ENCODE measurements at places on chromosomes 4 and X.
A peak's percentile ranks its signal among the peaks of the same experiment; 100 is the strongest.

DNA sequence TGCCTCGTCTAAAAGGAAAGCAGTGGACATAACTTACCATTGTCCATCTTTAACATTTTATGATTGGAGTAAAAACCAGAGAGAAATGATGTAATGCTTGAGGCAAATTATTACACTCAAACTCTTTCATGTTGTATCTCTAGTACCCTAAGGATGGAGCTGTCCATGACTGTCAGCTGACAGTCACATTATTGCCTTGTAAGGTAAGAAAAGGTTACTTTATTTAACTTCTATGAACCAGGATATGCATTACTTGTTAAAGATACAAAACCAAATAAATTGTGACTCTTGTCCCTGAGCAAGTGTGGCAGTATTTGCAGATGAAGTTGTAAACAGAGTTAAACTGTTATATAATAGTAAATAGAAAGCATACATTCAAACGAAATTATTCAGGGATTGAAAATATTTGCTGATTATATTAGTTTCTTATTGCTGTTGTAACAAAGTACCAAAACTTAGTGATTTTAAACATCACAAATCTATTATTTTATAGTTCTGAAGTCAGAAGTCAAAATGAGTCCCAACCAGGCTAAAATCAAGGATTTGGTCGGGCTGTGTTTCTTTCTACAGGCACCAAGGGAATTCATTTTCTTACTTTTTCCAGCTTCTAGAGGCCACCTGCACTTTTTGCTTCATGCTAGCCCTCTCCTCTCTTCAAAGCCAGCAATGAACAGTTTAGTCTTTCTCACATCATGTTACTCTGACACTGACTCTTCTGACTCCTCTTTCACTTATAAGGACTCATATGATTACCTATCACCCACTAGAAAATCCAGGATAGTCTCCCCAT lies 113.8 kb downstream of the CEP44 start:
- DNase-seq, result no peak

GRCh38 chr4:27763830-27764525 lies 903.3 kb downstream of the STIM2 start:
- peak; percentile 38 for DNase-seq

DNA sequence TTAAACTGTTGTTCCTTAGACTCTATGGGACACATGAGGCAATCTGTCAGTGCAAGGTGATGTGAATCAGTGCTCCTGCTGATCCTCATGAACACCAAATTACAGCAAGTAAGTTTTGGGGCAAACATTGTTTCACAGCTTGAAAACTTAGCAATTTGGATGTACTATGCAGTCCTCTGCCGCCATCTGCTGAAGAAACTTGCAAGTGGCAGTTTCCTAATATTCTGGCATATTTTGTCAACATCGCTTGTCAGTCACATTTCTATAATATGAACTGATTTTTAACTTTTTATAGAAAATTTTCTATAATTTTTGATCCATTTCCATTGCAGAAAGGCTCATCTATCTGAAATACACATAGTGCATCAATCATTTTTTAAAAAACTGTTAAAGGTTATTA lies 56.3 kb downstream of the ZAR1 start:
- peak; percentile 30 for DNase-seq

- DNase-seq, result no peak
Observed at GRCh38 chr4:96598465-96598864, 758.6 kb downstream of the PDHA2 start.

DNA sequence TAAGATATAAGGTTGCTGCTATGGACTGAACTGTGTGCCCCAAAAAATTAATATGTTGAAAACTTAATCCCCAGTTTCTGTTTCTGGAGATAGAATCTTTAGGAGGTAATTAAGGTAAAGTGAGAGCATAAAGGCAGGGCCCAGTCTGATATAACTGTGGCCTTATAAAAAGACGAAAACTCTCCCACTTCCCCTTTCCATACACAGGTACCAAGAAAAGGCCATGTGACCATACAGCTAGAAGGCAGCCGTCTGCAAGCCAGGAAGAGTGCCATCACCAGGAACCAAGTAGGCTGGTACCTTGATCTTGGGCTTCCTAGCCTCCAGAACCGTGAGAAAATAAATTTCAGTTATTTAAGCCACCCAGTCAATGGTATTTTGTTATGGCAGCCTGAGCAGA lies 550.3 kb downstream of the SMARCA1 start:
- DNase-seq, result no peak

DNA sequence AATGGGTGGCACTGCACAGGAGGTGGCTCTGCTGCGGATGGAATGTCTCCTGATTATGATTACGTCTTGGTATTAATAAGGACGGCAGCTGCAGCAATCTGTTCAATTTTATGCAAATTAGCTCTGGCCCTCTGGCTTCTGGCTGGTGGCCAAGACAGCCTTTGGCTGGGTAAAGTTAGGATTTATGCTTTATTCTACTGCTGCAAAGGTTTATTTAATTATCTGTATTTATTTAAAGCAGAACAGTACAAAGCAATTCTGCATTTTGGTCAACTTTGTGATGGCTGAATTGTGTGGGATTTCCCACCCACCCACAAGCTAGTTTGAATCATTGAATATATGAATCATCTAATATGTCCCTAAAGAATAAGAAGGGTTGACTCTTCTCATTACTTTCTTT lies 745.6 kb upstream of the FAM241A start:
- no peak for DNase-seq

- peak; percentile 81 for DNase-seq
Observed at GRCh38 chr4:41505161-41505661, 32.7 kb upstream of the LIMCH1 start.

DNA sequence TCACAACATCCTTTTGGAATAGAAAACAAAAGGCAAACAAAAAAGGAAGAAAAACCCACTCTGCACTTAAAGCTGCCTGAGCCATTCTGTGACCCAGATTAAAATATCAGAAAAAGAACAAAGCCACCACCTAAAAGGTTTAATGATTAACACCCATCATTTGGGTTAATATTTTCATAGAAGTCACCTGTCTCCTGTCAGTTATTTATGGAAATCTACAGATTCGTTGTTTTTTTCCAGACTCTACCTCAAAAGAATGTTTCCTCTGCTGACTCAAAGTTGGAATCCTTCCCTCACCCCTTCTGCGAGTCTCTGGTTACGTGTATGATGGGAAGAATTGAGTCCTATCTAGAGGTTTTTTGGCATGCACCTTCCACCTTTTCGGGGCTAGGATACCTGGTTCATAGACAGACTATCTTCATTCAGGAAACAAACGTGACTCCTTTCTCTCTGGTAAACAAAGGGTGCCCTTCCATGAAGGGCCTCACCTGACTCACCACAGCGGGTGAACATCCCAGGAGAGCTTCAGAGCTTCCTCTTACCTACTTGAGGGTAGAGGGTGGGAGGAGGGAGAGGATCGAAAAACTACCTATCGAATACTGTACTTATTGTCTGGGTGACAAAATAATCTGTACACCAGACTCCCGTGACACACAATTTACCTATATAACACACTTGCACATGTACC lies 19.6 kb upstream of the CA5B start:
- DNase-seq, result no peak

GRCh38 chrX:74461384-74461783 lies 40.1 kb downstream of the SLC16A2 start:
- DNase-seq, result no peak

GRCh38 chr4:133802359-133803140 lies 399.0 kb downstream of the PABPC4L start:
- DNase-seq, result no peak

DNA sequence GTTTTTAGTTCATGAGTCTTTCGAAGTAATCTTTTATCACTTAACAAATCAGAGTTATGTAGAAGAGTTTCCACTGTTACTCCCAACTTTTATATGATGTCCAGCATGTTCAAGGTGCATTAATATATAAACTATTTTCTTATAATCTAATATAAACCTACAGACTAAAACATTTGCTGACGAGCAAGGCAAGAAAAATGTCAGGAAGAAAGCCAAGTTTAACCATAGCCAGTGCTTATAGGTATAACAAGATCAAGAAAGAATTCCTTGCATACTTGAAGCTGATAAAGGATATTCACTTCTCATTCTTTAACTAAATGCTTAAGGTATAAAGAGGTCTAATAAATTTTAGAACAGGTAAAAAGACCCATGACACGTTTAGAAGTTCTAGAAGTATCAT lies 167.7 kb downstream of the NPNT start:
- DNase-seq, result no peak

DNA sequence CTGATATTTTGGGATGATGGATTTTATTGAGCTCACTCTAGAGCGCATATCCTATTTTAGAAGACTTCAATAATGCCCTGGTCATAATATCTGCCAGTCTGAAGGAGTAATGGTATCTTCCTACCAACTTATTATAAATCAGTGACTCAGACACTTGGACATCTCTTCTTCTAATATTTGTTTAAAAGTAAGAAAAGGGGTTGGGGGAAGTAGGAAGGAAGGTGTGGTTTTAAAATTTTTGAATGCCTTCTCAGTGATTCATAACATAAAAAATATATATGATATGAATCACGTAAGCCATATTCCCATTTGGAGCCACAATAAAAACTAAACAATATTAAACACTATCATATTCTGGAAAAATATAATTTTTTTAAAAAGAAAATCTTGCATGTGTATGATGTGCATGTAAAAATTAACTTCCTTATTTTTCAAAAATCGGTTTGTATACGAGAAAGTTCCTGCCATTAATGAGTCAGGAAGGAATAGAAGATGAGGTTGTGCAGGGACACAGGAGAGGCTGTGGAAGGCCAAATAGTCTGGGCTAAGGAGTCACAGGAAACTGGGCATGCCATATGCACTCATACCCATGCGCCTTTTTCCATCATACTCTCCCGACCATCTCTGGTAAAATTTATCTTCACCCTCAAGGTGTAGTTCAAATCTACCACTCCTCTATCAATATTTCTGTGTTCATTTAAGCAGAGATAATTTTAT lies 286.5 kb downstream of the EPHA5 start:
- no peak for DNase-seq

GRCh38 chrX:20313899-20314298 lies 47.2 kb upstream of the RPS6KA3 start:
- no peak for DNase-seq

- no peak for DNase-seq
Observed at GRCh38 chr4:24145591-24145990, 255.7 kb upstream of the PPARGC1A start.

- no peak for DNase-seq
Observed at GRCh38 chrX:72716766-72717165, 2.7 kb upstream of the PHKA1 start.

DNA sequence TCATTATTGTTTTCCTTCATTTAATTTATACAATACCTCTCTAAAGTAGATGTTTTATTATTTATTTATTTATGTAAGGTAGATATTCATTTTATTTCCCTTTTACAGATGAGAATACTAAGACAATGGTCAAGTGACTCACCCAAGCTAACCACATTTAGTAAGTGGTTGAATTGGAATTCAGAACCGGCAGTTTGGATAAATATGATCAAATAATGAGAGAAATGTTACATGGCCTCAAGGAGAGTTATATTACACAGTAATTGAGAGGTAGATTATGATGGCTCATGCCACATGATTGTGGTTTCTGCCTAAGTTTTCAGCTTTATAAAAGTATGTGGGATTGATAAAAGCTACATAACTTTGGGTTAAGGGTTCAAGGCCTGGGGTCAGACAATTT lies 239.4 kb upstream of the BOD1L1 start:
- no peak for DNase-seq

DNA sequence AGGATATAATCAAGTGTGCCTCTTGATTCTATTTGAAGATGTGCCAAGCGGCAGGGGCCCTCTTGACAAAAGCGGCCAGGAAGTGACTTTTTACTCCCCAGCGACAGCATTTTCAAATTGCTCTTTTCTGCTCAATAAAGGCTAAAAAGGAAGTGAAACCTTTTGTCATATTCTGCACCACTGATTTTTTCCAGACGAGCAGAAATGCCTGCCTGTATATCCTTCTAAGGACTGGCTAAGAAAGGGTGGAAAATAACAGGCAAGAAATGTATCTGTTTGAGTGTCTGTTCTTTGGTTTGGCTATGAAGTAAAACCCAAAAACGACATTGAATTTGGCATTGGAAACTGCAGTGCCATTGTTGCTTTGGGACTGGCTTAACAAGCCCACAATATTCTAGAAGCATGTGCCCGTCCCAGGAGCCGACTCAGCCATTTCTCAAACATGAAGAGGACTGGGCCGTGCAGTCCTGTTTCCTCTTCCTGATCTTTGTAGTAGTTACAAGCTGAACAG lies 25.4 kb downstream of the TMSB4X start:
- no peak for DNase-seq

DNA sequence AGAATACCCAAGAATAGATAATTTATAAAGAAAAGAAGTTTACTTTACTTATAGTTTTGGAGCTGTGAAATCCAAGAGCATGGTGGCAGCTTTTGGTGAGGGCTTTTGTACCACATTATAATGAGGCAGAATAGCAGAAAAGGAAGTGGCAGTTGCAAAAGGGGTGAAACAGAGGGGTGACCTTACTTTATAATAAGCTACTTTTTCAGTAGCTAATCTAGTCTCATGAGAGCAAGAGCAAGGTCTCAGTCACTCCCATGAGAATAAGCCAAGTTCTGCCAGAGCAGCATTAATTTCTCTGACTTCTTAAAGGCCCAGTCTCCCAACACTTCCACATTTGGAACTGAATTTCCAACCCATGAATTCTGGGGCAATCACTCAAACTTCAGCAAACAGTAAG lies 502.0 kb downstream of the GBA3 start:
- no peak for DNase-seq

DNA sequence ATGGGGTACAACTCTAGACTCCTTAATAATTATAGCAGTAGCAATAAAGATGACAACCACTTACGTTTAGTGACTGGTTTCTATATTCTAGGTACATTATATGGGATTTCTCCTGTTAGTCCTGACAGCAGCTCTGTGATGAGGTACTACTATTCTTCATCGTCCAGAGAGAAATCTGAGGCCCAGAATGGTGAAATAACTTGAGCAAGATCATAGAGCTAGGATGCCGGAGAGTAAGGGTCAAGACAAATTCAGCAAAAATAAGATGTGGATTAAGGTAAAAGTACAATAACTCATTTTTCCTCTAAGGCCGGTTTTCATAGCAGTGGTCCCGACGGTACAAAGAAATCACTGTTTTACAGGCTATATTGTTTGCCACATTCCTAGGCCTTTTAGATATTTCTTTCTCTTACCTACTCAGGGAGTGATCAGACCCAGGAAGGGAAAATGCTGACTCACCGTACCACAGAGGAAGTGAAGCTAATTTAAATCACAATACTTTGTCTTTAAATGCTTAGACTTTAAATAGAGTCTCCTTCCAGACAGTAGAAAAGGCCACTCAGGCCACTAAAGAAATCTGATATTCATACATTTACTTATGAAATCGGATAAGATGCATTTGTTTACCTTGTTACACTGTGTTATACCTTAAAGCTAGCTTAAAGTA lies 2023.0 kb upstream of the AGA start:
- DNase-seq, result peak; percentile 9

- no peak for DNase-seq
Observed at GRCh38 chr4:185272245-185272644, 62.8 kb downstream of the SNX25 start.

- DNase-seq, result no peak
Observed at GRCh38 chrX:108811891-108812290, 75.5 kb upstream of the IRS4 start.

DNA sequence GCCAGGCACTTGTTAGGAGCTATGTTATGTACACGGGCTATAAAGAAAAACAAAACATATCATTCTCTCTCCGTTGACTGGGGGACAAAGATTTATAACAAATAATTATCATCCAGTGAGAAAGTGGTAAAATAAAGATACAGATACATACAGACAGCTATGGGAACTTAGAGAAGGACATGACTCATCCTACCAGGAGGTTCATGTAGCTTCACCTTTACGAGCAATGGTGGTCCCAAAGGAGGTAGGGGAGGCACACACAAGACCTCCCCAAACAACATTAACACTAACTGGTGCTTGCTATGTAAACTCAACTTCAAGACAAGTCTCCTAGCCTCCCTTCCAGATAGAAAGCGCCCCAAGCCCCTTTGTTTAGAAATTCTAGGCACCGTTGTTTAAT lies 8.9 kb downstream of the AMBN start:
- DNase-seq, result no peak
